ENCODE measurements at places on chromosomes 1 and 21.

DNA sequence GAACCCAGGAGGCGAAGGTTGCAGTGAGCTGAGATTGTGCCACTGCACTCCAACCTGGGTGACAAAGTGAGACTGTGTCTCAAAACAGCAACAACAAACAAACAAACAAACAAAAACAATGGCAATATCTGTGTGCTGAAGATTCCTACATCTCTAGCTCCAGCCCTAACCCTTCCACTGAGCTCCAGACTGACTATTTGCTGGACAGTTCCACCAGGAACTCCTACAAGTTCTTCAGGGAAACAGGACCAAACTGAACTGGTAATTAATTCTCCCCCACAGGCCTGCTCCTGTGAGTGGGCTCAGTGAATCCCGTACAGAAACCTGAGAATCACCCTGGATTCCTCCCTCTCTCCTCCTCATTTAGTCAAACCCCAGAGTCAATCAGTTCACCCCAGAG lies 1.5 kb downstream of the SERPINC1 start:
- no peak for DNase-seq

DNA sequence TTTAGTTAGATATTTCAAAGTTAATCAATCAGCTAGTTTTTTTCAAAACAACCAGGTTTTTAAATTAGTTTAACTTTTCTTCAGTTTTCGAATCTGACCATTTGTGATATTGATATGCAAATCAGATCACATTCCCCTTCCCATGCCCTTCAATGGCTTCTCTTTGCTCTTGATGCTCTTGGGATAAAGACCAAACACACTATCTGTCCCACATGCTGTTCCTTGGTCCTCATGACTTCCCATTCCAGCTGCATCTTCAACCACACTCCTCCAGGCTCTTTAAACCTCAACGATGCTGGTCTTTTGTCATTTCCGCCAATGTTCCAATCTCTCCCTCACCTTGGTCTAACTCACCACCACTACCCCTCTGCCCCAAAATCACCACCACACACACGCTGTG lies 285.8 kb downstream of the LMX1A start:
- no peak for DNase-seq

DNA sequence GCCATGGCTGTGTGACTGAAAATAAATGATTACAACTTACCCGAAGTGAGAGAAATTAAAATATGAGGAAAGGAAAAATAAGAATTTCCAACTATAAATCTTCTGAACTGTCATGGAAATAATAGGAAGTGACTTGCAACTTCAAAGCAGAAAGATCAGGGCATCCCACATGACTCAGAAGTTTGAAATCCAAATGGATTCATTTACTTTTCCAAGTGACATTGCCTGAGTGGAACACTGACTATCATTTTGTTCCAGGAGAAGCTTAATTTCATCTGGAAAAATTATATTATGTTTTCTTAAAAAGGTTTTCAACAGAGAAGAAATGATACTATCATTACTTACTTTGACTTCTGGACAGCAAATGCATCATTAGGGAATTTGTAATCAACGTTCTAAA lies 110.8 kb downstream of the GREM2 start:
- DNase-seq: no peak

DNA sequence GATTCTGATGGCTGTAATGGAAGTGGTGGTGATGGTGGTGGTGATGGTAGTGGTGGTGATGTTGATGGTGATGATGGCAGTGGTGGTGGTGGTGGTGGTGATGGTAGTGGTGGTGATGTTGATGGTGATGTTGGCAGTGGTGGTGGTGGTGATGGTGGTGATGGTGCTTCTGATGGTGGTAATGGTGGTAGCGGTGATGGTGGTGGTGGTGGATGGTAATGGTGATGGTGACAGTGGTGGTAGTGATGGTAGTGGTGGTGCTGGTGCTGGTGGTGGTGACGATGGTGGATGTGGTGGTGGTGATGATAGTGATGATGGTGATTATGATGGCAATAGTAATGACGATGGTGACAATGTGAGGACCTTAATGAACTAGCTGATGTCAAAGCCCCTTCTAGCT lies 35.6 kb upstream of the LRRC3 start:
- DNase-seq: no peak

DNA sequence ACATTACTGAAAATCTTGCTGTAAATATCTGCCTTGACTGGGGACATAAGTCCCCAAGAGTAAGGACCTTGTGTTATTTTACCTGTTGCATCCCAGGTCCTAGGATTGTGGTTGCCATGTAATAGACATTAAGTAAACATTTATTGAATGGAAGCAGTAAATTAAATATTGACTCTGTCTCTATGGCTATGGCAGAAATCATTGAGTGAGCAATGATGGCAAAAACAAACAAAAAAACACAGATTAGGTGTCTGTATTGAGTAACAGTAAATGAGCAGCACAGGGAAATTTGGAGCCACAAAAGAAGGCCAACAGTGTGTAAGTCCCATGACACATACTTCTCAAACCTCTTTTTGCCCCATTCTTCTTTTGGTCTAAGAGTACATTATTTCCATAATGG lies 240.4 kb downstream of the NFIA start:
- no peak for DNase-seq

- DNase-seq: no peak
These were observed 26.1 kb downstream of the CD244 start for GRCh38 chr1:160836561-160836960.

- DNase-seq: peak; percentile 76
These were observed 111.8 kb upstream of the USP25 start for GRCh38 chr21:15617964-15618363.

GRCh38 chr1:170593173-170594011 lies 61.4 kb downstream of the GORAB start:
- no peak for DNase-seq

DNA sequence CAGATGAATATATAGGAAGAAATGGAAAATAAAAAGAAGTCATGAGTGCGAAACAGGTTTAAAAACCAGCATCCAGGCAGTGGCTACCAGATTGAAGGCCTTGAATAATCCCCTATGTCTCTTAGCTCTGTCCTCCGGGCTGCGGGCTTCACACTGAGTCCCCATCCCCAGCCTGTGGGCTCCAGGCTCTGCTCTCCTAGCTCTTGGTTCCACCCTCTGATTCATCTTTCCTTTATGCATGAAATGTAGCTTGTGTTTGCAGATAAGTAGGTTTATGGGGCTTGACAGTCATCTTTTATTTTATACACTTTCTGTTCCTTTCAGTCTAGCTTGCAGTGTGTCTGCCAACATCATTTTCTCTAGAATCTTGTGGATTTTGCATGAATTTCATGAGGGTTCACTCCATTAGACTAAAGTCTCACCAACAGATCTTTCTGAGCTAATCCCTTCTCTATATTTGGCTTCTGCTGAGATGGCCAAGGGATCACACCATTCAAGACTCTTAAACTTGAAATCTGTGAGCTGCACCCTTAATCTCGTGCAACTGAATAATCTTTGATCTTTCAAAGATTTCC lies 174.5 kb downstream of the PLPPR4 start:
- DNase-seq: peak; percentile 17

DNA sequence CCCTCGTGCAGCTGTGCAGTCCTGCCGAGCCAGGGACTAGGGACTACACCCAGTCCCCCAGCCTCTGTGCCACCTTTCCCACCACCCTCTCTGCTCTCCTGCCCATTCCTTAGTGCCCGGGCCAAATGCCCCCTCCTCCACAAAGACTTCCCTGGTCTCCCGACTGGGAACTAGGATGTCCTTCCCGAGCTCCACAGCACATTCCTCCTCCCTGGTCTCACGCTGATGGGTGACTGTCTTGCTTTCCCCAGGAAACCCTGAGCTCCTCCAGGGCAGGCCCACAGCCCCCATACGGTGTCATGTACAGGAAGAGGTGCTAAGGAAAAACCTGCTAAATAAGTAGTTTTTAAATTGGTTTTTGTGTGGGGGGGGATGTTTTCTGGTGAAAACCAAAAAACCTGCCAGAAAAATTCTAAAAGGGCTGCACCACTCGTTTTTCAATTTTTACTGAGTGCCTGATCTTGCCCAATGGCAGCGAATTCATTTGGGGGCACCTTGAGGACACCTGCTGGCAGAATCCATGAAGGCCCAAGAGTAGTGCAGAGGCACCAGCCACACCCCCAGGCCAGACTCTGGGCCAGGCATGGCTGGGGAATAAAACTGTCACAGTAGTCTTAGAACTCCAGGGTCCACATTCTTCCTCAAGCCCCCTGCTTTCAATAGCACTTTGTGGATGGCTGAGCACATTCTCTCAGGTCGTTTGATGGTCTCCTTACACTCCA lies 50.4 kb downstream of the GLIS1 start:
- DNase-seq: no peak

- DNase-seq: no peak
These were observed 210.9 kb downstream of the KAZN start for GRCh38 chr1:14809191-14809981.

- DNase-seq: peak; percentile 55
These were observed 141.3 kb downstream of the TNR start for GRCh38 chr1:175602026-175602585.

DNA sequence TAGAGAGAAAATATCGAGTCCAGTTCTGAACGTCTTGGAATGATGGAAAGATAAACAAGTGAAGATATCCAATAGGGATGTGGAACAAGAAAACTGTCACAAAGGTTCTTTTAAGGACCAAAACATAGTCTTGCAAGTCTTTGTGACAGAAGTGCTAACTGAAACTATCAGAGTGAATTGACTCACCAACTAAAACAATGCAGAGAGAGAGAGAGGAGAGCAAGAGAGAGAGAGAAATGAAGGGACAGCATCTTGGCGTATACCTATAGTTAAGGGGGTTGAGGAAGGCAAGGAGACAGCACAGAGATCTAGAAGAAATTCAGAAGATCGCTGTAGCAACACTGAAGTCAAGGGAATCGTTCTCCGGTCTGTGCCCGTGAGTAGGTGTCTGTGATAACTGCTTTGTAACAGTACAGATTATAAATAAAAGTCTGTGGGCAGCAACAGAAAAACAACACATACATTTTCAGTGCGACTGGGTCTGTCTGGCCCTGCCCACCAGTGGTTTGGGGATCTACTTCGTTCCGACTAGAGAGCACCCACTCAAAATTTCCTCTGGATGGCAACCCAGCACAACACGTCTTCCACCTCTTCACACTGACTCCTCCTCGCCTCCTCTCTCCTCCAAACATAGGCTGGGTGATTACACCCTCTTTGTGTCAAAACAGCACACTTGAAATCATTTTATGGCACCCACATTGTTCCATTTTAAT lies 4.8 kb upstream of the COA6 start:
- no peak for DNase-seq

DNA sequence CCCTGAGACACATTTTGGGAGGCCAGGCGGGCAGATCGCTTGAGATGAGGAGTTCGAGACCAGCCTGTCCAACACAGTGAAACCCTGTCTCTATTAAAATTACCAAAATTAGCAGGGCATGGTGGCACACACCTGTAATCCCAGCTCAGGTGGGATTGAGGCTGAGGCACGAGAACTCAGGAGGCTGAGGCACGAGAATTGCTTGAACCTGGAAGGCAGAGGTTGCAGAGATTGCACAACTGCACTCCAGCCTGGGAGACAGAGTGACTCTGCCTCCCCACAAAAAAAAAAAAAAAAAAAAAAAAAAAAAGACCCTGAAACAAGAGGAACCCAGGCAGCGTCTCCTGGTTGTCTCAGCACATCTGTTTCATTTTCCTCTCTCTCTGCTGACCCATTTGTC lies 24.2 kb downstream of the PGM1 start:
- DNase-seq: no peak

- no peak for DNase-seq
These were observed 11.5 kb upstream of the CXADR start for GRCh38 chr21:17501107-17502006.

DNA sequence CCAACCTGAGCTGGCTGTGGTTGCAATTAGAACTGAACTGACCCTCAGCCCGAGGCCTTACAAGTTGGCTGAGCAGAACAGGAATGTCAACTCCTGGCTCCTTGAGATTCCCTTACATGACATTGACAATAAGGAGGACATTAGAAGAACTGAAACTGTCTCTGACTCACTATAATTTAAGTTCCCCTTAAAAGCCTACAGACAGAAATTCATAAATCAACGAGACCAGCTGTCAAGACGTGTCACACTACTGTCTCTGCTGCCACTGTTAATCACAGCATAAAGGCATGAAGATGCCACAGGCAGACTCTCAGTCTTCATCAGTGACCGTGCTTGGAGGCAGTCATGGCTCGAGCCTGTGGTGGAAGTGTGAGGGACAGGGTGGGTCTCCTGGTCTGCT lies 168.8 kb downstream of the GABPA start:
- DNase-seq: no peak

DNA sequence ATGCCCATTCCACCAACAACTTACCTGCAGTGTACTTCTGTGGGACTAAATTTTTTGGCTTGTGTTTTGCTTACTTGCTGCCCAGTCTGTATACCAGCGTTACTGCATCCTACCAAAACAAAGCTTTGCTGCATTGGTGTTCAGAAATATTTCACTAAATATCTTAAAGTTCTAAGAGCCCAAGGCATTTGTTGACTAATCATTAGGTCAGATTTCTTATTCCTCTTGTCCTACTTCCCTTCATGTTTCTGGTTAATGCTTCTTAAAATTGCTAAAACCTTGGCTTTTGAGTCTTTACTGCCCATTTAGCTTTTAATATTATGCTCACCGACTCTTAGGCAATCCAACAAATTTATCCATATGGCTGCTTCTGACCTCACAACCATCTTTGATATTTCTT lies 161.8 kb downstream of the DPYD start:
- no peak for DNase-seq

DNA sequence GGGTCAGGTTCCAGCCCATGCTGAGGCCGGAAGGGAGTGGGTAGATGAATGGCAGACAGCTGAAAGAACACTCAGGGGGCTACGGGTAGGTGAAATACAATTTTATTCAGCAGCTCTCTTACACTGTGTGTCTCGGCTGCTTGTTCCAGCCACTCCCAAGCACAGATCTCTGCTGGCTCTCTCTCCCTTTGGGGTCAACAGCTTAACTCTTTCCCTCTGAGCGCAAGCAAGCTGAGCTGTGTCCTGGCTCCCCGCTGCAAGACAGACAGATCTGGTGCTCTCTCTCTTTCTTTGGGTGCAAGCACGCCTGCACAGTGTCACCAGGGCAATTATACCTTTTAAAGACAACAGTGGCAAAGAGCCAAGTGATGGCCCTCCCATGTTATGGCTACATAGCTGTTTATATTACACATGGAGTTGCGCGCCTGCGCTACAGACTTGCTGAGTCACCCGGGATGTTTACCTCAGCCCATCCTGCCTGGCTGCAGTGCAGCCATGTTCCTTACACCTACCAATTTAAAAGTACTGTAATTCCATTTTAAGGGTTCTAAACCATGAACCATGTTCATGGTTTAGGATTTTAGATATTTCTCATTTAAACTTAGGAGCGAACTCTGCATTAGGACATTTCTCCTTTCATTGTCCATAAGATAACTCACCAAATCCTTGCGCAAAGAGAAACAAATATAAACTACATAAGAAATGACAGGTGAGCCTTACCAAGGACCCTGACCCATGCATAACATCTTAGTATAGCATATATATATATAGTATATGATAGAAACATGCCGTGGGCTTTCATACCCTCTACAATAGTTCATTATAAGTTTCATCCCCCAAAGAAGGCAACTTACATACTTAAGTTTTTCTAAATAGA lies 396.5 kb downstream of the SMYD3 start:
- DNase-seq: peak; percentile 60

DNA sequence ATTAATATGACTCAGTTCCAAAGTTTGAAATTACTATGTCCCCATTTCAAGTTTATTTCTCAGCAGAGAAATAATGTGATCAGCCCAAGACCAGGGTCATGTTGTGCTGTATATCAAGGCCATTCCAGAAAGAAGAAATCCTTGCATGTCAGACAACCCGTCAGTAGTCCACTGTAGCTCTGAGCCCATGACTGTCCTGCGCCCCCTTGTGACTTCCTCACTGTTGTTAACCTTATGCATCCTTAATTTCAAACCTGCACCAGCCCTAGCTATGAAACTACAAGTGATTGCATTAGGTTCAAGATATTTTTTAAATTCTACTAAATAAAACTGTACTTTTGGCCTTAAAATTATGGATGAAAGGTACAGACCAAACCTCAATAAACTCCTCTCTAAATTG lies 133.0 kb downstream of the LRRC7 start:
- DNase-seq: peak; percentile 33
